ENCODE measurements at places on chromosomes 3 and 15.

DNA sequence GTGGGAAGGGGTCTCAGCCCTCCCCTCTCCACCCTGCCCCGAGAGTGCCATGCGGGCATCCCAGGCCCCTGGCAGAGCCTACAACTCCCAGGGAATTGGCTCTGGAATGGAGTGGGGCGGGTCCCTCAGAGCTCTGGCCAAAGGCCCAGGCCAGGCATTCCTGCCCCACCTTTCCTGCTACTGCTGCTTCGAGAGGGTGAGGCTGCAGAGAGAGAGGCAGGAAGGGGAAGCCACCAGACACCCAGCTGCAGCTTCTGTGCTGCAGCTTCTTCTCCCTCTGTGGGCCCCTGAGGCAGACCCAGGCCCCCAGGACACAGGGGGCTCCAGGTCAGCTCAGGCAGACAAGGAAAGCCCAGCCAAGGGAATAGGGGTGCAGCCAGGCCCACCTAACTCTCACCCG is 2.7 kb downstream of the ALS2CL start:
- DNase-seq: peak; percentile 27

GRCh38 chr3:66472313-66473134 is 28.3 kb downstream of the LRIG1 start:
- DNase-seq: peak; percentile 71

GRCh38 chr3:16352428-16352827 is 87.4 kb downstream of the OXNAD1 start:
- DNase-seq: no peak

DNA sequence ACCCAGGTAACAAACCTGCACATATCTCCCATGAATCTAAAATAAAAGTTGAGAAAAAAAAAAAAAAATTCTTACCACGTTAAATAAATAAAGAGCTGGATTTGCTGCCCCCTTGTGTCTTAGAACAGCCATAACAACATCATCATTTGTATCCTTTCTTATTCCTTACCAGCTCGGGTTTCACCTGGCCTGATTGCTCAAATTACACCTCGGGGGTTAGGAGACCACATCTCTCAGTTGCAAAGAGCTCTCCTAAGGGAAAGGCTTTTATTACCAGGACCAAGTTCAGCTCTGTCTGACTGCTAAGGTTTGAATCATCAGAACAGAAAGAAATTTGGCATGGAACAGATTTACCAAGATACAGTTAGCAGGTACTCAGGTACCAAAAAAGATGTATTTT is 25.8 kb upstream of the RPL39L start:
- DNase-seq: peak; percentile 70

DNA sequence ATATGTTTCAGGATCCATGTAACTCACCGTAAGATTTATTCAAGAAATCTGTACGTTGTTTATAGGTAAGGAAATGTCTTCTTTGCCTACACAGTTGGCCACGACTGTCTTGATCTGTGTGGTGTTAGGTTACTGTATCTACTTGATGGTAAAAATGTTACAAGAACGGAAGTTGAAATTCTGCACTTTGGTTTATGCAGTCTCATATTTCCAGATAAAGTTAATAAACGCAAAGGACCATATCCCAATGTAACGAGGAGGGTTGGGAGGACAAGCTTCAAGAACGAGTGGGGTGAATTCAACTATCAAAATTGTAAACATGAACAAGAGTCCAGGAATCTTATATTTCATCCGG is 1.0 kb downstream of the USF3 start:
- no peak for DNase-seq

DNA sequence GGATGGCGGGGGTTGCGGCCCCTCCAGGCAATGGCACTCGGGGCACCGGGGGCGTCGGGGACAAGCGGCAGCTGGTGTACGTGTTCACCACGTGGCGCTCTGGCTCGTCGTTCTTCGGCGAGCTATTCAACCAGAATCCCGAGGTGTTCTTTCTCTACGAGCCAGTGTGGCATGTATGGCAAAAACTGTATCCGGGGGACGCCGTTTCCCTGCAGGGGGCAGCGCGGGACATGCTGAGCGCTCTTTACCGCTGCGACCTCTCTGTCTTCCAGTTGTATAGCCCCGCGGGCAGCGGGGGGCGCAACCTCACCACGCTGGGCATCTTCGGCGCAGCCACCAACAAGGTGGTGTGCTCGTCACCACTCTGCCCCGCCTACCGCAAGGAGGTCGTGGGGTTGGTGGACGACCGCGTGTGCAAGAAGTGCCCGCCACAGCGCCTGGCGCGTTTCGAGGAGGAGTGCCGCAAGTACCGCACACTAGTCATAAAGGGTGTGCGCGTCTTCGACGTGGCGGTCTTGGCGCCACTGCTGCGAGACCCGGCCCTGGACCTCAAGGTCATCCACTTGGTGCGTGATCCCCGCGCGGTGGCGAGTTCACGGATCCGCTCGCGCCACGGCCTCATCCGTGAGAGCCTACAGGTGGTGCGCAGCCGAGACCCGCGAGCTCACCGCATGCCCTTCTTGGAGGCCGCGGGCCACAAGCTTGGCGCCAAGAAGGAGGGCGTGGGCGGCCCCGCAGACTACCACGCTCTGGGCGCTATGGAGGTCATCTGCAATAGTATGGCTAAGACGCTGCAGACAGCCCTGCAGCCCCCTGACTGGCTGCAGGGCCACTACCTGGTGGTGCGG is 1.9 kb downstream of the CHST2 start:
- no peak for DNase-seq

DNA sequence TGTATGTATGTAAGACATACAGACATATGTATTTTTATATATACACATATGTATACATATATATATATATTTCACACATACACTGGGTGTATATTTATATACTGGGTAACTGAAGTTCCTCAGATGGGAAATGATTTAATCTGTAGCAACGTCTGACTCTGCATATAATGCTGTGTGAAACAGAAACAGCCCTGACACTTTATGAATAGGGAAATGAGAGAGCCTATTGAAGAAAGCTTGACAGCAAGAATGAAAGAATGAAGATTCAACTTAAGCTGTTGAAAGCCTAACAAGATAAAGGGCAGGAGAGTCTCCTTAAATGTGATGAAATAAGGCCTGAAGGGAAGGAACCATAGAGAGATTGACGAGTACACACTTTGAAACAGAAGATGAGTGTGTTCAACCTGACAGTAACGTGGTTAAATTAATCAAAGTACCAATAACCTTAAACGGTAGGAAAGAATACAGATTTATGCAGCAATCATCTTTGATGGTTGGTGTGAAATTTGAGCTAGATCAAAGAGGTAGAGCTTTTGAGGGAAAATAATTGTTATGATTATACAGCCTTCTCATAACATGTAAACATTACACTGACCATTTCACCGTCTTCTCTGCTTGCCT is 169.9 kb downstream of the MECOM start:
- no peak for DNase-seq

DNA sequence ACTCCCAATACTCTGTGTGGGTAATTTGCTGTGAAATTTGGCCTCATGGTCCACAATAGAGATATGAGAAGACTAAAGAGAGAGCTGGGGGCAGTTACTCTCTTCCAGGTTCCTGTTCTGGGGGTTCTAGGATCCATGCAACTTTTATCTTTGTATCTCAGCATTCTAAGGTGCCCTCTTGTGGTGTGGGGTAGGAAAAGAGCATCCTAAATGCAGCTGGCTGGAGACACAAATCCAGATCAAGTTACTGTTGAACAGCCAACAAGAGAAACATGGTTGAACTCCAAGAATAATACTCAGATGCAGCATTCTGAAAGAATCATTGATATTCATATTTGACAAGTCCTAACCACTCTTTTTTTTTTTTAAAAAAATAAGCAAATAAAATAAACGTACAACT is 238.2 kb downstream of the GREM1 start:
- DNase-seq: peak; percentile 68

DNA sequence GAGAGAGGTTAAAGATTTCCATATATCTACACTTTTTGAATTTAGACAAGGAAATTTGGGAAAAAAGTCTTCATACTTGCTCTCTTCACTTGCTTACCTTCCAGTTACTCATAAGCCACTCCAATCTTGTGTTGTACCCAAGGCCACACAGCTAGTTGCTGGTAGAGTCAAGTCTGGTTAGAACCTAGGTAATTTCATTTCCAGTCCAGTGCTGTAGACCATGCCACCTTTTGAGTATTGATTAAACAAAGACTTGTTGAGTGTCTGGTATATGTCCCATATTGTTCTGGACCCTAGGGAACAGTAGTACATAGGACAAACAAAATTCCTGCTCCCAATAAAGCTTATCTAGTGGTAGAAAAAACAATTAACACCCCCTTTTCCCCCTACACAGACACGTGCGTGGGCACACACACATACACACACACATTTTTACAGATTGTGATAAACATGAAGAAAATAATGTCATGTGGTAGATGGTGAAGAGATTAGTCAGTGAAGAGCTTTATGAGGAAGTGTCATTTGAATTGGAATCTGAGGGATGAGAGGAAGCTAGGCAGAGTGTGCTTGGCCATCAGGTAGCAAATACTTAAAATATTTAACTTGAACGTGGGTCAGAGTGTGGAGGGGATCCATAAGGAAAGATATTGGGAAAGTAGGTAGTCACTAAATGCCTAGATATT is 2.1 kb downstream of the CMC1 start:
- no peak for DNase-seq

GRCh38 chr3:172189987-172190603 is 150.7 kb downstream of the FNDC3B start:
- no peak for DNase-seq

DNA sequence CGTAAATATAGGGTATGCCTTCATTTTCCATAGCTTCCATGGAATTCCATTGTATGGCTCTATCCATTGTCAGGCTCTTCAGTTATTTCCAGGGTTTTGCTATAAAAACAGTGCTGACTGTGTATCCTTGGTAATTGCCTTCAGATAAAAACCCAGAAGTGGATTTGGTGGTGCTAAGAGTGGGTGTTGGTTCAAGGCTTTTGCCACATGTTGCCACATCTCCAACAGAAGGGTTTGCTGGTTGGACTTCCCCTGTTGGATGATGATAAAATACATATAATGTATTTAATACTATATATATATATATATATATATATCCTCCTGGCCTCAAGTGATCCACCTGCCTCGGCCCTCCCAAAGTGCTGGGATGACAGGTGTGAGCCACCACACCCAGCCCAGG is 97.8 kb downstream of the FLNB start:
- no peak for DNase-seq

GRCh38 chr3:113002679-113003078 is 11.9 kb downstream of the GTPBP8 start:
- peak; percentile 50 for DNase-seq

DNA sequence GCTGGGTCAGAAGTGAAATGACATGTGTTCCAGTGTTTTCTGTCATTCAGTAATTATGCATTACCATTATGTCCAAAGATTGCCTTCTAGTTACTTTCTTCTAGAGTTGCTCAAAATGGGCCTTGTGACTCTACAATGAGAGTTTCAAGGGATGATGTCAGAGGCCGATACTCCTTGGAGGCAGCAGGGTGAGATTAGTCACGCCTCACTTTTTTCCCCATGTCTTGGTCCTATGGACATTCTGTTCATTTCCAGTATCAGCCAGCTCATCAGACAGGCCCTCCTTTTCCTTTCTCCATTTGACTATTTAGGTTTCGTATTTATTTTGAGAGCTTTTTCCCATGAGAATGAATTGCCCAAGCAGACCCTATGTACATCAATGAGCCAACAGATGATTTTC is 17.5 kb downstream of the VGLL3 start:
- peak; percentile 78 for DNase-seq

DNA sequence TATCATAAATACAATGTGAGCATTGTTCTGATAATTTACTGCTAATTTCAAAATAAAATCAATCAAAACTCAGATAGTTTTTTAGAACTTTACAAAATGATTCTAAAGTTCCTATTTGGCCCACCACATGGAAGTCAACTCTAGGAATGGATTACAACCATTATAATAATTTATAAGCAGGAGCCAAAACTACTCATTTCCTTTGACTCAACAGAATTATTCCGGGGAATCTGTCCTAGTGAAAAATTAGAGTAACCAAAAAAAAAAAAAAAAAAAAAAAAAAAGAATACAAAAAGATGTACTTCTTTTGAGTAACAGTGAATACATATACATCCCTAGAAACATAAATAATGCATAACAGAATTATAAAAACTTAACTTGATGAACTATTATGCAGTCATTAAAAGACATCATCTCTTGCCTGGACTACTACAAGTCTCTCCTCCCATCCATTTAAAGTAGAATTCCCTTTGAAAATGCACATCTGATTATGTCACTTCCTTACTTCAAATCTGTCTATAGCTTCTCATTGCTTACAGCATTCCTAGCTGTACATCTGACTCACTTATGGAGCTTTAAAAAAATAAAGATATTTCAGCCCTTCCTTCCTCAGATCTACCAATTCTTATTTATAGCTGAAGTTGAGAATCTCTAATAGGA is 43.4 kb downstream of the HDGFL3 start:
- no peak for DNase-seq

DNA sequence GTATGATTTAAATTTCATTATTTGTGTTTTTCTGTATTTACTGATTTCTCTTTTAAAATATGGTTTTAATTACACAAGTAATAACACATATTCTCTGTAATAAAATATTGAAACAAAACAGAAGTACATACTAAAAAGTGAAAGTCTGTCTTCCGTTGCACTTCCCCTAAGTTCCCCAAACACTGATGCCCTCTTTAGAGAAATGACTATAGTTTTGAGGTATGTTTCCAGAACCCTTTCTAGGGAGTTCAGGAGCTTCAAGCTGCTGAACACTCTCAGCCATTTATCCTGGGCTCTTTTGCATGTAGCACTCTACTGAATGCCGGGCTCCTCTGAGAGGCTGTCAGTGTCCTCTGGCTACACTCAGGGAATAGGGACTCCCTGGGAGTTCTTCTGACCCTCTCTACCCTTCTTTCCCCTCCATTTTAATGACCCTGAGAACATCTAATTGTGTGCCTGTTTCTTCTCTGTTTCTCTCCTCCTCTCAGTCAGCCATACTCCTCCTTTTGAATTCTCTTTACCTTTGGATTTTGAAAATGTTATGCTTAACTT is 60.4 kb upstream of the KCNAB1 start:
- DNase-seq: no peak

- DNase-seq: no peak
Measured at GRCh38 chr15:33344530-33344929, 33.8 kb downstream of the RYR3 start.

- DNase-seq: no peak
Measured at GRCh38 chr15:62488387-62488786, 323.3 kb upstream of the C2CD4B start.

DNA sequence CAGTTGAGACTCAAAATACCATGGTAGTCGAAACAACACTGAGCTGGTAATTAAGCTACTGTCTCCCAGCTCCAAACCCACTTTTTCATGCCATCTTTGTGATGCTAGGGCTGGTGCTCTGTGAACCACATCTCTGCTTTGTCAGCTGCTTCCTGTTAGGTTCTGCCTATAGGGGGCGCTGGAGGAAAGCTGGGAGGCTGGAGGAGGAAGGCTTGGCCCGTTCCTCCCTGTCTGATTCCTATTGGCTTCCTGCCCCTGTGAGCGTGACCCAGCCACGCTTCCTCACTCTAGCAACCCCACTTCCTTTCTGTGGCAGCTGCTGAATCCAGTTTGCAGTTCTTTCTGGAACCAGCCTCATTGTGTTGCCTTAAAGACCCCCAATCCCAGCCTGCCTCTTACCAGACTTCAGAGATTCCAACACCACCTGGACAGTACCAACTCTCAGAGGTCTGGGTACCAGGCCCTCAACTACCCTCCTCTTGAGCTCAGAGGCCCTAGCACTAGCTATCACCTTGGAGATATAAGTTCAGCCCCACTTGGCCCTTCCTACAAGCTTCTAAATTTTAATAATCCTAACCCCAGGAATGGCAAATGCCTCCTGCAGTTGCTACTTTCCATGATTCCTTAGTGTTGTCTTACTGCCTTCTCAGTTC is 120.9 kb downstream of the ERC2 start:
- peak; percentile 9 for DNase-seq

GRCh38 chr3:136952292-136952691 is 5.5 kb upstream of the IL20RB start:
- DNase-seq: peak; percentile 74

All from M059J (cell line).